ENCODE measurements at places on chromosomes 3 and 15.

- no peak for DNase-seq
Observed at GRCh38 chr3:187628169-187628568, 42.0 kb downstream of the SST start.

DNA sequence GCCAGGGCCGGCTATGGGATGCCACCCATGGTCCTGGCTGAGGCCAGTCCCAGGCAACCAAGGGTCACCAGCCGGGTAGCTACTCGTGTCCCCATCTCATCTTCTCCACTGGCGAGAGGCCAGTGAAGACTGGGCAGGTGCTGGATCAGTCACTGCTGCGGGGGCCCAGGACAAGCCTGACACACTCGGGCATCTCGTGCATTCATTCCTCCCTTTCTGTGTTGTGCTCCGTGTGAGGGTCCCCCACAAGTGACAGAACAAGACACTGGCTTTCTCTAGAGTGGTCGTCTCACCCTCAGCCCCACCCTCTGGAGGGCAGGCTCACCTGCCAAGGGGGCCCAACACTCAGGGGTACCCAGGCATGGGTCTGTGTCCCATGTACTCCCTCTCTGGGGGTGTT, 48.4 kb downstream of the ROPN1B start:
- DNase-seq: no peak

GRCh38 chr3:191499307-191500080, 38.5 kb downstream of the PYDC2 start:
- peak; percentile 1 for DNase-seq

GRCh38 chr15:26129852-26130251, 266.7 kb upstream of the ATP10A start:
- DNase-seq: no peak

- no peak for DNase-seq
Observed at GRCh38 chr3:171157286-171157685, 130.8 kb upstream of the SLC2A2 start.

- DNase-seq: peak; percentile 68
Observed at GRCh38 chr3:194140520-194141414, 4.8 kb downstream of the HES1 start.

DNA sequence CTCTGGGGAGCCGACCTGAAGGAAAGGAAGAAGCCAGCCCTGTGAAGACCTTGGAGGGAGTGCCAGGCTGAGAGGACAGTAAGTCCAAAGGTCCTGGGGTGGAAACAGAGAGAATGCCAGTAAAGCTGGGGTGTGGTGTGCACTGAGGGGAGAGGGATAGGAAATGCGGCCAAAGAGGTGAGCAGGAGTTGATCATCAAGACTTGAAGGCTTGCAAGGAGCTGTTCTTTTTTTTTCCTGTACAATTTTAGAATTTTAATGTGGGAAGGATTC, 73.8 kb downstream of the SYNPR start:
- no peak for DNase-seq

DNA sequence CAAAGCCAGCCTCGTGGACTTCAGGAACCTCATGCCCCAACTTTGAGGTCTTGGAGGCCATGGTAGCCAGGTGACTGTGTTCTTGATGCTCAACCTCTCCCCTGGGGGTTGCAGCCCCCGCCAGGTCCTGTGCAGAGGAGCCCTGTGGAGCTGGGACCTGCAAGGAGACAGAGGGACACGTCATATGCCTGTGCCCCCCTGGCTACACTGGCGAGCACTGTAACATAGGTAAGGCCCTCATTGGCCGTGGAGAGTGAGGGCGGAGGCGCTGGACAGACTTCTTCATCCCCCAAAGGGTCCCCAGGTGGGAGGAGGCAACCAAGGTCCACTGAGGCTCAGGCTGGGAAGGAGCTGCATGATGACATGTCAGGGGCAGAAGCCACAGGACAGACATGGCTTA, 35.1 kb downstream of the HAPLN3 start:
- DNase-seq: no peak

- no peak for DNase-seq
Observed at GRCh38 chr3:31103181-31103580, 208.7 kb upstream of the GADL1 start.

GRCh38 chr3:176951586-176952292, 245.5 kb downstream of the TBL1XR1 start:
- no peak for DNase-seq

Measured in dermis blood vessel endothelial cell (primary cell).